ENCODE measurements at places on chromosomes 3 and 15.
A peak's percentile ranks its signal among the peaks of the same experiment; 100 is the strongest.

- no peak for DNase-seq
These were observed 61.1 kb upstream of the UNC13C start for GRCh38 chr15:53917109-53917508.

DNA sequence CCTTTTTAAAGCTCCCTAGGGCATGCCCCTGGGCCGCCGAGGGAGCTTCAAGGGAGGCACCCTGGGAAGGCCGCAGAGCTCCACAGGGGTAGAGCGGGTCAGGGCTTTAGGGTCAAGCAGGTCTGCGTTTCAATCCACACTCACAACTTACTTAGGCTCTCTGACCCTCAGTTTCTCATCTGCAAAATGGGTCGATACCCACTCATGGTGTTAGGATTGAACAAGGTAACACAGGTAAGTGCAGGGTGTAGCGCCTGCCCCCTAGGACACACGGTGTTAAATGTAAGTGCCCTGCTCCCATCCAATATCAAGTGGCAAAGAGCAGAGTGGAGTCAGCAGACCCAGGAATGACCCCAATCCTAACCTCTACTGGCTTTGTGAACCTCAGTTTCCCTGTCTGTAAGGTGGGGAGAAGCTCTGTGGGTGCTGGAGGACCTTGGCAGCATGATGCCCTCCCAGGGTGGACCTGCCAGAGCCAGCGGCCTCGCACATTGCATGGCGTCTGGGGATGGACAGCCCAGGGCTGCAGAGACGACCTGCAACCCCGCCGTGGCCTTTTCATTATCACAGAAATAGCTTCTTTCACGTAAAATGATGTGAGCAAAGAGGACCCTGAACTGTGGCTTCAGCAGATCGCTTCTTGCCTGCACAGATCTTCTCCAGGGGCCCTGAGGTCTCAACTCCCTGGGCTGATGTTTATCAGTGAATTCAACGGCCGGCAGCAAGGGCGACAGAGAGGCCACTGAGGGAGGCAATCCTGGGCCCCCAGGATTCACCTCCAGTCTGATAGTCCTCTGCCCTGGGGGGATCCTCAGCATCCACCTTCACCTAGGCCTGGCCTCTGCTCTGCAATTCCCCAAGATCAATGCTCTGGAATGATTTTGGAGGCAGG lies 138.5 kb downstream of the CHSY1 start:
- no peak for DNase-seq

GRCh38 chr15:39180030-39180429 lies 400.8 kb upstream of the THBS1 start:
- DNase-seq = no peak

DNA sequence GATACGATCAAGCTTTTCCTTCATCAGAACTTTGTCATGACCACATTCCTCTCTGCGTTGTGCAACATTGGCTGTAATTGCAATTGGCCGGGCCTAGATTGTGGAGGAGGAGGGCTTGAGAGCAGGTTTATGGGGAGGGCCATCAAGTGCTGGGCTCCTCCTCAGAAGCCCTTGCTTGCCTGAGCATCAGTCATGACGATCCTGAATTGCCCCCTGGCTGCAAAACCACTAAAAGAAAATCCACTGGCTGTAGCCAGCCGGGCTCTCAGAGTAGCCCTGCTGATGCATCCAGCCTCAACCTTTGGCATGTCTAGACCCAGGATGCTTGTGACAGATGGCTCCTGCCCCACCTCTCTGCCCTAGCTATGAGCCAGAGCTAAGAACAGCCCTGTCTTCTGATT lies 13.4 kb upstream of the TRH start:
- peak; percentile 17 for DNase-seq

GRCh38 chr15:67037694-67038093 lies 27.7 kb upstream of the SMAD3 start:
- no peak for DNase-seq

- no peak for DNase-seq
These were observed 260.5 kb upstream of the ZPLD1 start for GRCh38 chr3:102174312-102174712.

DNA sequence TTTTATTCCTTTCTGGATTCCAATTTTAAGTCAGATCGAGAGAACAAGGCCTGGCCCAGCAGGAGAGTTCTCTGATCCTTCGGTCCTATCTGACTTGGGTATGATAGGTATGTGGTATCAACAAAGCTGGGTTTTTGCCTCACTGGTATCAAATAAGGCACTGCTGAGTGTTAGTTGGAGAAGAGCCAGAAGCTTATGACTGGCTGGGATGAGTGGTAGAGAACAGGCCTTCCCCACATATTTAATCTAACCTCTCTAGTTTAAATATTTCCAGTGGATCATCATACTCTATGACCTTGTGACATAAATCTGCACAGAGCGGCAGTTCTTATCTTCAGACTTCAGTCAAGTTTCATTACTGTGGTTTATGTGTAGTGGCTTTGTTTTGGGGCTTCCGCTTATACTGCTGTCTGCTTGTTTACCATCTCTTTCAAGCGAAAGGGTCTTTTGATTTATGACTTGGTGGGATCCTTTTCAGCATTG lies 164.5 kb downstream of the PTPRG start:
- no peak for DNase-seq

DNA sequence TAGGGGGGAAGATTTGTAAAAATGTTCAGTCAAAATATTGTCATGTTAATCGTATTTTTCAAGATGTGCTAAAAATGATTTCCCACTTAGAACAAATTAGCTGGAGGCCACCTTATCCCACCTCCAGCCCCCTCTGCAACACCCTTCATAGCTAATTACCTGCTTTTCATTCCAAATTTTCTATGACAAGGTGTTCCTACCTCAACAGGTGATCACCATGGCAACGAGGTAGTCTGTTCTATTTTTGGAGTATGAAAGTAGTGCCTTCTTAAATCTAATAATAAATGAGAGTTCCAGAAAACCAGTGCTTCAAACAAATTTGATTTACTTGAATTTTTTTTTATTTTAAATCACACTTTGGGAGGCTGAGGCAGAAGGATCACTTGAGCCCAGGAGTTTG lies 149.8 kb downstream of the FNDC3B start:
- no peak for DNase-seq

DNA sequence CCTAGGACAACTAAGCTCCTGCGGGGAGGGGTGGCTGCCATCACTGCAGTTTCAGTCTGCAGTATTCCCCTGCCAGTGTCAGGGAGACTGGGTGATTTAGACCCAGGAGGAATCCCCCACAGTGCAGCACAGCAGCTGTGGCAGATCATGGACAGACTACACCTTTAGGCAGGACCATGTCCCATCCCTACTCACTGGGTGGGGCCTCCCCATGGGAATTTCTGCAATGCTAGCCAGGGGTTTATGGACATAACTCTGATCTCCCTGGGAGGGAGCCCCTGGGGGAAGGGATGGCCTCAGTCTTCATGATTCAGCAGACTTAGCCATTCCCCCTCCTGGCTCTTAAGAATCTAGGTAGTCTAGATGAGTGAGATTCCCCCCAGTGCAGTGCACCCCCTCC lies 130.1 kb upstream of the STAC start:
- no peak for DNase-seq

- DNase-seq = no peak
These were observed 771.1 kb upstream of the GRM7 start for GRCh38 chr3:6089780-6090179.

DNA sequence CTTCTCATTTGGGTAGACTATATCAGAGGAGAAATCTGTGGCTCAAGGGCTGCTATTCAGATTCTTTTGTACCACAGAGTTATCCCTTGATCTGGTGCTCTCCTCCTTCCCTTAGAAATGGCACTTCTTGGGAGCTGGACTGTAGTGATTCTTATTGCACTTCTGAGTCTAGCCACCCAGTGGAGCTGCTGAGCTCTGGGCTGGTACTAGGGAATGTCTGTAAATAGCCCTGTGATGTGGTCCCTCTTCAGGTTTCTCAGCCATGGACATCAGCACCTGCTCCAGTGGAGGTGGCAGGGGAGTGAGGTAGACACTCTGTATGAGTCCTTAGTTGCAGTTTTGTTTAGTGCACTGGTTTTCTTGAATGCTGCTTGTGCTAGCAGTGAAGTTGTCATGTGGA lies 1292.6 kb downstream of the SI start:
- no peak for DNase-seq

- no peak for DNase-seq
These were observed 215.9 kb upstream of the LRRC3B start for GRCh38 chr3:26406636-26407035.

DNA sequence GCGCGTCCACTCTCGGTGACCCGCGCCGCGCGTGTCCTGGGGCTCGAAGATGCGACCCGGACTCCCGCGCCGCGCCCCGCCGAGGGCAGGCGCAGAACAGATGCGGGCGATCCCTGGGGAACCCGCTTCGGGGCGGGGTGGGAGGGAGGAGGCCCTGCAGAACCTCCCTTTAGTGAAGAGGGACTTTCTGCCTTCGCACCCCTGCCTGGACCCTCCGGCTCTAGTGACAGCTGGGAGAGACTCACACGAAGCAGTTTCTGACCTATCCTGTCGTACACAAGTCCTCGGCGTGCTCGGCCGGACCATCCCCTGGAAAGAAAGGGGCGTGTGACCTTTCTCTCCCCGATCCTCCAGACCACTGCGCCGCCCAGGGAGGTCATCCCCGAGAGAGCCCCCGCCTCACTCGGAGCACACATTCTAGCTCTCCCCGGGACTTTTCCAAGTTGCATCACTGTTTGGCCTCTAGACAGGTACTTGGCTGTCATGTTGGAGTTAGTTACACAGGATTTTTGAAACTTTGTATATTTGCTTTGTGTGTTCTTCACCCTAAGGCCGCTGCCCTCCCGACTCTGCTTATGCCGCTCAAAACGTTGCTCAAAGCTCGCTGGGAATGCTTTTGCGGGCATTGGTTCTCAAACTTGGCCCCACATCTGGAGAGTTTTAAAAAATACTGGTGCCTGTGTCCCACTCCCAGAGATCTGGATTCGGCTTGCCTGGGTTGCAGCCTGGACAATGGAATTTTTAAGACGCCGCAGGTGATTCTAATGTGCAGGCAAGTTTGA lies 582 bp downstream of the CGNL1 start:
- no peak for DNase-seq

GRCh38 chr15:54564166-54564565 lies 585.9 kb downstream of the UNC13C start:
- peak; percentile 48 for DNase-seq

DNA sequence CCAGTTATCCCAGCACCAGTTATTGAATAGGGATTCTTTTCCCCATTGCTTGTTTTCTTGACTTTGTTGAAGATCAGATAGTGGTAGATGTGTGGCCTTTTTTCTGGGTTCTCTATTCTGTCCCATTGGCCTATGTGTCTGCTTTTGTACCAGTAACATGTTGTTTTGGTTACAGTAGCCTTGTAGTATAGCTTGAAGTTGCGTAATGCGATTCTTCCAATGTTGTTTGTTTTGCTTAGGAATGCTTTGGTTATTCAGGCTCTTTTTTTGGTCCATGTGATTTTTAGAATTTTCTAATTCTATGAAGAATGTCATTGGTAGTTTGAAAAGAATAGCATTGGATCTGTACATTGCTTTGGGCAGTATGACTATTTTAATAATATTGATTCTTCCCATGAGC lies 94.3 kb upstream of the CHMP2B start:
- DNase-seq = no peak

- DNase-seq = no peak
These were observed 49.2 kb downstream of the LSM3 start for GRCh38 chr3:14227856-14228255.

DNA sequence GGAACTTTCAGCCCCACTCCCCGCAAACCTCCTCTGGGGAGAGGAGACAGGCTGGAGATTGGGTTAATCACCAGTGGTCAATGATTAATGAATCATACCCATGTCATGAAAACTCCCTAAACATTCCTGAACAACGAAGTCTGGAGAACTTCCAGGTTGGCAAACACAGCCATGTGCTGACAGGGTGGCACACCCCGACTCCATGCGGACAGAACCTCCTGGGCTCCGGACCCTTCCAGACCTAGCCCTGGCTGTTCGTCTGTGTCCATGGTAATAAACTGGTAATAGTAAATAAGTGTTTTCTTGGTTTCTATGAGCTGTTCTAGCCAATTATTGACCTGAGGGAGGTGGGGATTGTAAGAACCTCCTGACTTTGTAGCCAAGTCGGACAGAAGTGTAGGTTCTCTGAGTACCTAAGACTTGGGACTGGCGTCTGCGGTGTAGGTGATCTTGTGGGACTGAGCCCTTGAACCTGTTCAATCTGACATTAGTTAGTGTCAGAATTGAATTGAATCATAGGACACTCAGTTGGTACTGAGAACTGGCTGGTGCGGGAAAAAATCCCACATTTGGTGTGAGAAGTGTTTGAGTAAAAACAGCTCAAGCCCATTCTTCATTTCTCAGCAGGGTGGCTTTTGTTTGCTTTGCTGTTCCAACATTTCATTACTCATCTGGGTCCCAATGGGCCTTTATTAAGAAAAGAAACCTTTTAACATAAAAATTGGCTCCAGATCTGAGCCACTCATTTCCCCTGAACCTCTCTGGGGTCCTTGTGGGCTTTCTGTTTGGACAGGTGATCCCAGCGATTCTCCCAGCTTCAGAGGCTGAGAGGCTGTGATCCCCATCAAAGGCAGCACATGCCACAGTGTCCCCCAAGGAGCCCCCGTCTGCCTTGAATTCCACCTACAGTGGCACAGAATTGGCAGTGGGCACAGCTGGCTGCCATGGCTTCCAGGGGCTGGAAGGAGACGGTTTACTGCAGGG lies 151.0 kb downstream of the TJP1 start:
- DNase-seq = no peak

DNA sequence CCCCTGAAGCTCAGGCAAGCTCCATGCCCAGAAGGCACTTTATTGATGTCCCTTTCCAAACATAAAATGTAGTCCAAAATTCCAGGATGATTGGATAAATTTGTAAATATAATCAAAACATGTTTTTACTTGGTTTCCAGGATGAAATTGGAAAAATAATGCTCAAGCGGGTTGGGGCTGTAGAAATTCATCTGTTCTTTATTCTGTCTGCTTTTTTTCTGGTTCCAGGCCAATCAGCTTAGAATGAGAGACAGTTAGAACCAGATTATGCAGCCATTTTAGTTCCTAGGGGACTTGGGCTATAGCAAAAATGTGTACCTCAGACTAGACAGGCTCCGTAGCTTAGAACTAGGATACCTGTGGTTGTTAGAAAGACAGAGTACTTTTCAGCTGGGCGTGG lies 450.8 kb downstream of the MCTP2 start:
- no peak for DNase-seq

GRCh38 chr15:43511012-43511885 lies 6.2 kb upstream of the MAP1A start:
- peak; percentile 20 for DNase-seq

All from MV-4-11 (cell line).